GM04504 (cell line): ENCODE measurements at places on chromosomes 7 and 10.

DNA sequence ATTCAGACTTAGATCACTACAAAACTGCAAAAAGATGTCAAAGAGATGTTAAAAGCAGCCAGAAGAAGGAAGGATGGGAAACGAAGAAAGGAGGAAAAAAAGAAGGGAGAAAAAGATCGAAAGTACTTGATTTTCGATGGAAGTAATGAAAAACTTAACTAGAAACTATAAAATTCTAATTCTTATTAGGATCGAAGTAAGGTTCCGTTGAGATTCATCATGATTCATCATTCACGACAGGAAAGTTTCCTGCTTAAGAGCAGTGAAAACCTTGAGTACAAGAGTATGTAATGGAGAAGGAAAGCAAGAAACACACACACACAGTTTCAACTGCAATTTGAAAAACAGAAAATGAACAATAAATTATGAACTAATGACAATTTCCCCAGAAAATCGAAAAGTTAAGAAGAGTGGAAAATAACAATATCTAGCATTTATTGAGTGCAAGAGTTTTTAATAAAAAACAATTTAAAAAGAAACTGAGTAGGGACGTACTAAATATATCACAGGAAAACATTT is 1.1 kb upstream of the ING3 start:
- no peak for DNase-seq

DNA sequence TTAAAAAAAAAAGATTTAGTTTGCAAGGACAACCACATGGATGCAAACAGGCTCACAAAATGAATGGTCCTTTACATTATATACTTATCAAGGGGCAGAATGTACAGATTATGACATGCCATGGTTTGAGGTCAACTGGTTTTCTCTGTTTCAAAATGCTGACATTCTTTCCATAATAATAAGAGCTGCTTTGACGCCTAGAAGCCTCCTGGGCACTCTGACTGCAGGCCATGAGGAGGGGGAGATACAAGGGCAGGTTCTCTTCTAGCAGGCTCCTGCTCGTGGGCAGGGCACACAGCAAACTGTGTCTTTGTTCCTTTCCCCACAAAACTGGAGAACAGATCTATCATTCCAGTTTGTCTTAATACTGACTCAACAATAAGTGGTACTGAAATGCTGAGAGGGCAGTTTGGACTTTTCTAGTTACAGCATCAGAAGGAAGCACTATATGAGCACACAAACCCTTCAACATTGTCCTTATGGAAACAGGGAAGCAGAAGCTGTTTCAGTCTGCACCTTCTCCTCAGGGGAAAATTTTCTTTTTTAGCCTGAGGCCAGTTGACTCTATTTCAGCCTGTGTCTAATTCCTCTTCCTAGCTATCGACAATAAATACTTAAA is 314.9 kb upstream of the AOAH start:
- no peak for DNase-seq

- no peak for DNase-seq
These were observed 1250.5 kb downstream of the TYW1 start for GRCh38 chr7:68247126-68247525.

DNA sequence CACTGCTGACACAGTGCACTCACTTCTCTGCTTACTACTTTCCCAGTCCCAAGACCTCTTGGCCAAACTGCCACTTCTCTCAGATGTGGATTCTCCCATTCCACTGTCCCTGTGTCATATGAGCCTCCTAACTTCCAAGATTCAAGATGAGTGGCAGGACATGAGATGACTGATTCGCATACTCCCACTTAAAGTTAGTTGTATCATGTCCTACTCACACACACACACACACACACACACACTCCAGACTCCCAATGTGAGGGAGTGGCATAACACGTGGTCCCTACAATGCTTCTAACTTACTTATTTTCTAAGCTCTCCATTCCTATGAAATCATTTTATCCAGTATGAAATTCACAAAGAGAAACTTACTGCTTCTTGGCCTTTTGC is 67.0 kb upstream of the CAV2 start:
- DNase-seq: no peak

- DNase-seq: no peak
These were observed 14.5 kb downstream of the CARD11 start for GRCh38 chr7:3029138-3029537.

DNA sequence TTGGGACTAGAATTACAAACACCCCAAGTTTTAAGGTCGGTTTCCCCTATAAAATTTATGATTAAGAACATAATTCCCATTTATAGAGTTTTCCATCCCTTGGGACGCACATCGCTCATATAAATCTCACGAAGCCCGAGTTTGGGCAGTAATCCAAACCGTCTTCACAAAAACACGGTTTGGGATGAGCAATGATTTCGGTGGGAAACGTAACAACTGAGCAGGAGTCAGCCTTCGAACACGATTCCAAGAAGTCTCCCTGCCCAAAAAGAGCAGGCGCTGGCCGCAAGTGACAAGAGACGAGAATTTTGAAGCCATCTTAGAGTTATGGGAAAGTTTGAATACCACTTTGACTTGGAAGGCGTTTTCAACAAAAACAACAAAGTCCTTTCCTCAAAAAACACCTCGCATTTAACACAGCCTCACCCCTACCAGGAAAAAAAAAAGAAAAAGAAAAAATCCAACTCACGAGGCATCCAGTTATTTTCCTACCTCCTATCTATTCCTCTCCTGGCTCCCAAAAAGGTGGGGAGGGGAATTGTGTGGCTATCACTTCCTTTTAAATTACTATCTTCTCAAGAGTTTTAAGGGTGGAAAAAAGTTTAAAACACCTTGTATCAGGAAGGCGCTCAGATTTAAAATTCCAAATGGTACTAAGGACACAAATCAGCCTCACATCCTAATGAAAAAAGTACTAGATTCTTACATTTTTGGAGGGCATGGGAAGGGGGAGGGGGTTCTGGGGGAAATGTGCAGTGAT is 1.6 kb downstream of the SEPHS1 start:
- DNase-seq: peak; percentile 73

GRCh38 chr10:117684672-117685211 is 142.2 kb downstream of the EMX2 start:
- peak; percentile 52 for DNase-seq

DNA sequence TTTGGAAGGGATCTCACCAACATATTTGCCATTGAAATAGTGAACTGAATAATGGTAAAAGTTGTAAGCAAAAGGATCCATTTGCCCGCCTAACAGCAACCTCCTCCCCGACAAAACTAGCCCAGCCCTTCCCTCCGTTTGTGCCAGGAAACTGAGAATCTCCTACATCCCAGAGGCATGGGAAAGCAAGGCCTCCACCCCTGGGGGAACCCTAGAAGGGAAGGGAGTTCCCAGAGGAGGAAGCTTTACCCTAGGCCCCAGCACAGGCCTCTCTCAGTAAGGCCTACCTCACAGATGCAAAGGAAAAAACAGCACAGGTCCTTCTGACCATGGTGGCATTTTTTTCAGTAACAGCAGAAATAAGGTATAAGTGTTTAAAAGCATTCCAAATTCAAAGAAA is 229.7 kb downstream of the ELMO1 start:
- DNase-seq: no peak

DNA sequence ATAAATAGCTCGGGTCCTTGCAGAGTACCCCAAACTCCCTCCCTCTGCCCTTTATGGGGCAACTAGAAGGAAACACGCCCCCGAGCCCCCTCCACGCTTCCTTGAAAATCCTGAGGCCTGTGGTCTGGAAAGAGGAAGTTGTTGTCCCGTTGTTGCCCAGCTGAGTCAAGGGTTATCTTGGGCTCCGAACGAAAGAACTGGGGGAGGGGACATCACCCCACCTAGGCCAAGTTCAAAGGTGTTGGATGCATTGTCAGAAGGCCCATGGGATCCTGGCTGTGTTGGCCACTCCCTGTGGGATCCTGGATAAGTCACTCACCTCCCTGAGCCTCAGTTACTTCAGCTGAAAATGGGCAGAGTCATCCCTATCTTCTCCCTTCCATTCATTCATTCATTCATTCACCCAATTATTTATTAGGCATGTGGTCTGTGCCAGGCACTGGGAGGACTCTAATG is at the start of gene CCL24:
TSS of gene CCL24 (minus strand) at position 26 of the 456 bp plus-strand sequence. CDS start 91 bp downstream, outside the sequence.
- no peak for DNase-seq

- no peak for DNase-seq
These were observed 108.3 kb downstream of the RNF216 start for GRCh38 chr7:5673125-5673524.

GRCh38 chr10:45809837-45810236 is 37.5 kb downstream of the AGAP4 start:
- peak; percentile 4 for DNase-seq

- peak; percentile 35 for DNase-seq
These were observed 200.7 kb downstream of the RAPGEF5 start for GRCh38 chr7:22156205-22156604.

DNA sequence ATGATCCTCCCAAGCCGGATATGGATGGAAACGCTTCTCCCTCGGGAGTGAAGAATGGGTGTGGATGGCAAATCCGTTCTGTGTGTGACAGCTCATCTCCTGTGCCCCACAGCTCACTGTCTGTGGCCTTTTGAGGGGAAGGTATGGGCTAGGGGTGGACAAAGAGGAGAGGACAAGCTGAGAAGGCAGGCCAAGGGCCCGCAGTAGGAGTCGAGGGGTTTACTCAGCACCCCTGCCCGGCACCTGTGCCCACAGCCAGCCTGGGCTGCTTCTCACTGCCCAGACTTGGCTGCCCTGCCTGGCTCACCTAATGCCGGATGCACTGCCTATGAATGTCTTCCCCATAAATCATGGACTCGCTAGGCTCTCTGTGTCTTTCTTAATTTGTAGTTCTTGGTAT is 503.8 kb downstream of the TCERG1L start:
- no peak for DNase-seq

DNA sequence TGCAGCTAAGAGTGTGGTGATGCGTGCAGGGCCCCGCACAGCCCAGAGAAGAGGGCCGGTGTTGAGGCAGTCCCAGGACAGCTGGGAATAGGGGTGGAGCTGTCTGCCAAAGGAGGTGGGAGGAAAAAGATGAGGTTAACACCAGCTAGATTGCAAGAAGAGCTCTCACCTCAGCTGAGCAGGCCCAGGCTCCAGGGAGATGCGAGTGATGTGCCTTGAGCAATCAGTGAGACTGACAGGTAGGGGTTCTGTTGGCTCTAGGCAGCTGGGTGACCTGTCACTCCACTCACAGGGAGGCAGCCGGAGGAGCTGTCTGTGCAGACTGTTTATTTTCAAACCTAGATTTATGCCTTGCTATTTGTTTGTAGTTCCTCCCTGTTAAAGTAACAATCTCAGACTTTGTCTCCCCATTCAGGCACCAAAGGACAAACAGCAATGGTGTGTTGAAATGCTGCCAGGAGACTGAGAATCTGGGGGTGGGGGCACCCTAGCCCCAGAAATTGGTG is 205.1 kb upstream of the CXCL12 start:
- DNase-seq: no peak

- peak; percentile 42 for DNase-seq
These were observed 65.6 kb downstream of the WIPF3 start for GRCh38 chr7:29871787-29872398.

GRCh38 chr7:148697256-148698006 is 1.3 kb upstream of the CUL1 start:
- DNase-seq: peak; percentile 31

DNA sequence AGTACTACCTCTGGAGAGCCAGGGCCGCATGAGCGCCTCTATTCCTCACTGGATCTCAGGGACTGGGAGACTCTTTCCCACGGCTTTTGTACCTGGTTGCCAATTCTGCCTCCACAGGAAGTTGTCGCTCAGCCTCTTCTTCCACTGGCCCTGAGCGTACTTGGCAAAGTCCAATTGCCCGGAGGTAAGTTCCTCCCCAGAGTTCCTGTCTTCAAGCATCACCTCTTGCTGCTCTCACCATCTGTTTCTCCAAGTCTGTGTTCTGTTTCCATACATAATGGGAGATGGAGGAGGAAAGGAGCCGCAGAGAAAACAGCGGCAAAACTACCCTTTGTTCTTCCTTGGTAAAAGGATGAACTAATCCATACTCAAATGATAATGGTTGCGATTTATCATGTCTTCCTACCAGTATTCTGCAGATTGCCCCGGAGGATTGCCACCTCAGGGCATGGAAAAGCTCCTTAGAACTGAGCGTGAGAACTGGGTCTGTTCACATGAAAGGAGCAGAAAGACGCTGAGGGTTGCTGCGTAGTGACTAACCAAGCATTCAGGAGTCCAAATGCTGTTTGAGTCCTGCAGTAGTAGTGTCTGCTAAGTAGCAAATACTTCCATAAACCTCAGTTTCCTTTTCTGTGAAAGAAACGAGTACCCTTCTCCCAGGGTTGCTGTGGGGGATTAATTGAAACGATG is 170.2 kb upstream of the GLI3 start:
- no peak for DNase-seq

DNA sequence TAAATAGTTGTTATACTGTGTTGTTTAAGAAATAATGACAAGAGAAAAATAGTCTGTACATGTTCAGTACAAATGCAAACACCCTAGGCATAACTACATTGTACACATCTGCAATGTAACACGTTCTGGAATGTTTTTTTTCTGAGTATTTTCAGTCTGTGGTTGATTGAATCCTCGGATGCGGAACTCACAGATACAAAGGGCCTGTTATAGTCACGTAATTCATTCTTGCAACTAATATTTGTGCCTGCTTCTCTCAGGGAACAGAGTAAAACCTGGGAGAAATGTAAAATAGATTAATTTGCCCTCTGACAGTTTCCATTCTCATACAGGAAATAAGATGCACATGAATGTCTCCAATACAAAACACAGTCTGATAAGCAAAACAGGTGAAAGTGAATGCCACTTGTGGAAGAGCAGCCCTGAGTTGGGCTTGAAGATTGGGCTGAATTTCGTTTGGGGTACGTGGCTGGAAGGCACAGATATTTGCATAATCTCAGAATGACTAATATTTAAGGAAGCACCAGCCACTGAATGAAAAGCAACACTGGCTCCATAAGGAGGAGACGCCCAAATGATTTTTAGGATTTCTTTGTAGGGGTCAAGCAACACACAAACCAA is 19.1 kb downstream of the DENND2A start:
- no peak for DNase-seq

GRCh38 chr10:73789659-73790055 is 4.3 kb downstream of the ZSWIM8 start:
- DNase-seq: no peak

DNA sequence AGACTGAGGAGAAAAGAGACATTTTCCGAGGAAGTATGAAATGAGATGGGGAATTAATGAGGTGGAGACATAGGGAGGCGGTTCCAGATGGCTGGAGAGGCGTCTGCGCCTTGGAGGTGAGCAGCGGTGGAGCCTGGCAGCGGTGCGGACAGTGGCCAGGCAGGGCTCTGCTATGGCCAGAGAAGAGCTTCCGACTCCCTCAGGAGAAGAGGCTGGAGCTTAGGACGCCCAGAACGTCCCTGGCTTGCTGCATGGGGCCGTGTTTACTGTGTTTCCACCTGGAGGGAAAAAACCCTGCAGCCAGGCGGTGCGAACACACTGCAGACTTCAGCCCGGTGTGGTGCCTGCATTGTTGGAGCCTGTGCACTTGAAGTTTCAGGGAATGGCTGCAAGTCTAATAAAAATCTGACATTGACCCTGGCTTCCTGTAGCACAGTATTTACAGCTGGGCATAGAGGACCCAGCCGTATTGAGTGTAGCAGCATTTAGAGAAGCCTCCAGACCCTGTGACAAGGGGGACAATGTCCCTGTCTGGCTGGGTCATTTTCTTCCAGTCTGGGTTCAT is 447.1 kb upstream of the MKI67 start:
- no peak for DNase-seq

- DNase-seq: no peak
These were observed 8.0 kb downstream of the POLM start for GRCh38 chr7:44074349-44074695.
